ENCODE measurements at places on chromosomes 3 and 15.

- no peak overlapping the region for H3K4me3 ChIP-seq
- no peak overlapping the region for H3K27ac ChIP-seq
- H3K36me3 ChIP-seq = peaks cover 23% of the 10 kb centered on the region
Measured at GRCh38 chr15:68775671-68776476, 44.8 kb downstream of the ANP32A start.

- DNase-seq = no peak
- H3K4me3 ChIP-seq = no peak overlapping the region
- no peaks in the 10 kb centered on the region for H3K4me1 ChIP-seq
- no peaks in the 10 kb centered on the region for H3K36me3 ChIP-seq
- no peak overlapping the region for H3K27ac ChIP-seq
Measured at GRCh38 chr3:182508919-182509711, 284.2 kb upstream of the ATP11B start.

- no peak for DNase-seq
- H3K36me3 ChIP-seq = no peaks in the 10 kb centered on the region
- H3K4me1 ChIP-seq = no peaks in the 10 kb centered on the region
- no peak overlapping the region for H3K4me3 ChIP-seq
- H3K27ac ChIP-seq = no peak overlapping the region
Measured at GRCh38 chr3:79869461-79870312, 101.9 kb upstream of the ROBO1 start.

- no peak for DNase-seq
- no peak overlapping the region for H3K27ac ChIP-seq
- no peaks in the 10 kb centered on the region for H3K27me3 ChIP-seq
- no peak overlapping the region for H3K4me3 ChIP-seq
- peaks cover 7% of the 10 kb centered on the region for H3K4me1 ChIP-seq
Measured at GRCh38 chr3:187832202-187832601, 86.9 kb upstream of the BCL6 start.

DNA sequence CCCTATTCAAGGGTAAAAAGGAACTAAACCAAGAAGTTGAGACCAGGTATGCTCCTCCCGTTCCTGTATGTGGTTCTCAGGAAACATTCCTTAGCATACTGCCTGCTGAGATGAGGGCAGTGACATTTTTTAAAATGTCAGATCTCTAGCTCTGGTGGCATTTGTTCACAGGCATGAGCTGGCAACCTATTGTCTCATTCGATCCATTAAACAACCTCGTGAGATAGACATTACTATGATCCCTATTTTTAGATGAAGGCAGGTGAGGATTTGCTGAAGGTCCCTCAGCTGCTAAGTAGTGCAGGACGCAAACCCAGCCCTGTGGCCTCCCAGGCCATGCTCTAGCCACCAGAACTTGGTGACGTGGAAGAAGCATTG is 74.9 kb downstream of the SIDT1 start:
- no peak overlapping the region for H3K27ac ChIP-seq
- H3K4me3 ChIP-seq = no peak overlapping the region
- no peak for DNase-seq
- no peaks in the 10 kb centered on the region for H3K27me3 ChIP-seq
- H3K4me1 ChIP-seq = peaks cover 21% of the 10 kb centered on the region
- H3K36me3 ChIP-seq = peaks cover 71% of the 10 kb centered on the region

- H3K4me1 ChIP-seq = no peaks in the 10 kb centered on the region
- H3K4me3 ChIP-seq = no peak overlapping the region
- H3K27ac ChIP-seq = no peak overlapping the region
- no peaks in the 10 kb centered on the region for H3K36me3 ChIP-seq
Measured at GRCh38 chr3:37586280-37586679, 275.4 kb upstream of the CTDSPL start.

DNA sequence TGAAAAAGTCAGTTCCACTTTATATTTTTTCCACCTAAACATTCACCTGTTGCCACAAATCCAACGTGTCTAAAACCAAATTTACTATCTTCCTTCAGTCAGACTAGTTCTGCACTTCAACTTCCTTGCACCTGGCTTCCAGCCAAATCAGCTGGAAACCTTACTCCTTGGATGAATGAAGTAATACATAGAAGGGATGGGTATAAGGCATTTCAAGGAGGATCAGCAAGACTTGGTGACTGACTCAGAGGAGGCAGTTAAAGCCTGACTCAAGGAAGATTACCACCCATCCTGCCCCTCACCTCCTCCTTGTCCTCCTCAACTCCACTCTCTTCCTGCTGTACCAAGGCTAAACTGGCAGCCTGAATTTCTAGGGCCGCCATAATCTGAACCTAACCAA is 37.1 kb downstream of the QTRT2 start:
- no peaks in the 10 kb centered on the region for H3K27me3 ChIP-seq
- H3K27ac ChIP-seq = no peak overlapping the region
- H3K4me3 ChIP-seq = no peak overlapping the region
- no peaks in the 10 kb centered on the region for H3K36me3 ChIP-seq
- DNase-seq = no peak

DNA sequence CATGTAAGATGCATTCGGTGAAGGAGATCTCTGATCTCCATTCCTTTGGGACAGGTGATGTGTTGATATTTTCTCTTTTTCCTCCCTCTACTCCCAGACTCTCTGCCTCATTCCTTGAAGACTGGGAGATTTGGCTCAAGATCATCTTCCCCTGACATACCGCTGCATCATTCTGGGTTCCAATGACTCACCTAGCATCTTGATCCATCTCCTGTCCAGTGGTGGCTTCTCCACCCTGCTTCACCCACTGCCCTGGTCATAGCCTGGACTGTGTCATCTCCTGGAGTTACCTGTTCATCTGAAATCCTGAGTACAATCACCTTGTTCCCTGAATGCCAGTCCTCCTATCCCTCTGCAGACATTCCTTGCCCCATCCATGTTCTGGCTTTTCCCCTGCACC is 57.4 kb upstream of the TRAK1 start:
- H3K4me1 ChIP-seq = no peaks in the 10 kb centered on the region
- H3K36me3 ChIP-seq = peaks cover 16% of the 10 kb centered on the region
- no peak for DNase-seq
- H3K27me3 ChIP-seq = no peaks in the 10 kb centered on the region
- no peak overlapping the region for H3K27ac ChIP-seq

DNA sequence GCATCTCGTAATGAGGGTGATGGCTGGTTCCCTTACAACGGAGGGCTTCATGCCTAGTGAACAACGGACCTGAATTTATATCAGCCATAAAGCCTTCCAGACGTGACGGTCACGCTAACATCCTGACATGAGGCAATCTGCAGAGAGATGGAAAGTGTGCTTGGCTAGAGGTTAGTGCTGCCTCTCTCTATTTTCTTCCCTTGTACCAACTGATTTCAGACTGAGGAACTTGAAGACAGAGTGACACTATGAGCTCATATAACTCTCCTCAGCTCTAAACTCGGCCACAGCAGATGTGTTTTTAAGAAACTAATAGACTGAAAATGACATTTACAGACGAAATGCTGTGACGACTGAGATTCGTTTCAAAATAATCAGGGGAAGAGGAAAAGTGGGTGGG is 122.4 kb downstream of the XXYLT1 start:
- peak overlapping the region; percentile 49 for H3K4me3 ChIP-seq
- H3K27me3 ChIP-seq = no peaks in the 10 kb centered on the region
- no peaks in the 10 kb centered on the region for H3K36me3 ChIP-seq
- H3K27ac ChIP-seq = no peak overlapping the region
- H3K4me1 ChIP-seq = peaks cover 30% of the 10 kb centered on the region
- no peak for DNase-seq

DNA sequence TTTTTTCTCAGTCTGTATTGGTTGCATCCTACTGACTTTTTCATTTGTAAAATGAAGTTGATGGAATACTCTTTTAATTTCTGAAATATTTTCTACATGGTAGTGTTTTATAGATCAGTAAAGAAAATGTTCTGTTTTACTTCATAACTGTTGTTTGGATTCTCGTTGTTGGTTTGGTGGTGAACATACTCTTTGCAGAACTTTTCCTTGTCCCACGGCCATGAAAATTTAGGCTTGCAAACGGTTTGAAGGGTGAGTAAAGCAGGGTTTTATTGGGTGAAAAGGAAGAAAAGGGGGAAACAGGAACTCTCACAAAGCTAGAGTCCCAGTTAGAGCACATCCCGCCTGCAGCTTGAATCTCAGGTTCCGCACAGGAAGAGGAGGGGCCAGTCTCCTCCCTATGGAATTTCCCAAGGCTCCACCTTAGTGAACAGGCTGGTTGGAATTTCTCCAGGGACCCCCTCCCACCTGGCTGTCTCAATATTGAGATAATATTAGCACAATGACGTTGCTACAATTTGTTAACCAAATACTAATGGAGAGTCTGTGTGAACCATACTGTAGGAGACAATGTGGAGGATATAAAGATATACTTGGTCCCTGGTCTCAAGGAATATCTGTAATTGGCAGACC is 5.6 kb downstream of the PDCD6IP start:
- no peak overlapping the region for H3K27ac ChIP-seq
- no peak for DNase-seq
- peaks cover 49% of the 10 kb centered on the region for H3K4me1 ChIP-seq
- peaks cover 10% of the 10 kb centered on the region for H3K36me3 ChIP-seq
- no peaks in the 10 kb centered on the region for H3K27me3 ChIP-seq
- H3K4me3 ChIP-seq = no peak overlapping the region

DNA sequence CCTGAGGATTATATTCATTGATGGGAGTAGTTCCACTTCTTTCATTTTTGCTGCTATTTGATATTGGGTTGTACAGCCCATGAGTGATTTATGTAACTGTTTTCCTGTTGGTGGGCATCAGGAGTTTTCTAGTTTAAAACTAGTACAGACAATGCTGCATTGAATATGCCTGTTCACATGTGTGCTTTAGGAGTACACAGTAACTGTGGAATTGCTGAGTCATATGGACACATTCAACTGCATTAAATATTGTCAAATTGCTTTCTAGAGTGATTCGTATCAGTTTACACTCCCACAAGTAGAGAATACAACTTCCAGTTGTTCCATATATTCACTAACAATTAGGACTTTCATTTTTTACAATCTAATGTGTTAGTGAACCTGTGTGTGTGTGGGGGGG is 59.8 kb upstream of the THSD4 start:
- no peaks in the 10 kb centered on the region for H3K4me1 ChIP-seq
- DNase-seq = no peak
- peaks cover 4% of the 10 kb centered on the region for H3K27me3 ChIP-seq
- H3K27ac ChIP-seq = no peak overlapping the region

GRCh38 chr3:85355572-85355971 is 396.8 kb downstream of the CADM2 start:
- DNase-seq = no peak
- no peaks in the 10 kb centered on the region for H3K4me1 ChIP-seq
- no peak overlapping the region for H3K4me3 ChIP-seq
- no peak overlapping the region for H3K27ac ChIP-seq

- no peak overlapping the region for H3K27ac ChIP-seq
- H3K27me3 ChIP-seq = no peaks in the 10 kb centered on the region
- H3K4me3 ChIP-seq = no peak overlapping the region
- H3K36me3 ChIP-seq = no peaks in the 10 kb centered on the region
- no peak for DNase-seq
- no peaks in the 10 kb centered on the region for H3K4me1 ChIP-seq
Measured at GRCh38 chr3:34277110-34277509, 478.7 kb downstream of the PDCD6IP start.

DNA sequence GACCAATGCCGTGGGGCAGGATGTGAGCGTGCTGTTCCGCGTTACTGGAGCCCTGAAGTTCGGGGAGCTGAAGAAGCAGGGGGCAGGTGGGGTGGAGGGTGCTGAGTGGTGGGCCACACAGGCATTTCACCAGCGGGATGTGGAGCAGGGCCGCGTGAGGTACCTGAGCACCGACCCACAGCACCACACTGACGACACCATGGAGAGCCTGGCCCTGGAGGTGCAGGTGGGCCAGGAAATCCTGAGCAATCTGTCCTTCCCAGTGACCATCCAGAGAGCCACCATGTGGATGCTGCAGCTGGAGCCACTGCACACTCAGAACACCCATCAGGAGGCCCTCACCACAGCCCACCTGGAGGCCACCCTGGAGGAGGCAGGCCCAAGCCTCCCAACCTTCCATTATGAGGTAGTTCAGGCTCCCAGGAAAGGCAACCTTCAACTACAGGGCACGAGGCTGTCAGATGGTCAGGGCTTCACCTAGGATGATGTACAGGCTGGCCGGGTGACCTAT is 179.6 kb downstream of the TBC1D2B start:
- no peak overlapping the region for H3K4me3 ChIP-seq
- no peak for DNase-seq
- no peaks in the 10 kb centered on the region for H3K4me1 ChIP-seq
- H3K36me3 ChIP-seq = no peaks in the 10 kb centered on the region
- H3K27ac ChIP-seq = no peak overlapping the region

DNA sequence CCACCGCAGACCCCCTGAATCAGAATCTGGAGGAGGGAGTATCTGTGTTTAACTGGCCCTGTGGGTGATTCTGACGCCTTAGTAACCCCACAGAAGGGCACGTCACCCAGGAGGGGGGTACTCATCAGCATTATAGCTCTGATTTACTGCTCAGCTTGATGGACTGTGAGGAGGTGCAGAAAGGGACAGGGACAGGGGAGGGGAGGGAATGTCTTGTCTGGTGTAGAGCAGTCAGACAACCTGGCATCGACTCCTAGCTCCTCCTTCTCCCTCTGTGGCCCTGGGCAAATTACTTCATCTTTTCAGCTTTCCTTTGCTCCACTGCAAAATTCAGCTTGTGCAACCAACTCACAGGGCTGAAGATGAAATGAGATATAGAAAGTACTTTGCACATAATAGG is 42.3 kb upstream of the GLCE start:
- H3K36me3 ChIP-seq = no peaks in the 10 kb centered on the region
- no peak for DNase-seq
- peaks cover 10% of the 10 kb centered on the region for H3K27me3 ChIP-seq

GRCh38 chr3:178558637-178559036 is 22.4 kb downstream of the KCNMB2 start:
- H3K27ac ChIP-seq = no peak overlapping the region
- DNase-seq = no peak
- H3K27me3 ChIP-seq = no peaks in the 10 kb centered on the region
- H3K4me3 ChIP-seq = no peak overlapping the region
- no peaks in the 10 kb centered on the region for H3K4me1 ChIP-seq

GRCh38 chr3:102059145-102059943 is 210.0 kb downstream of the NFKBIZ start:
- H3K4me1 ChIP-seq = peaks cover 32% of the 10 kb centered on the region
- DNase-seq = no peak
- H3K36me3 ChIP-seq = no peaks in the 10 kb centered on the region

- H3K36me3 ChIP-seq = no peaks in the 10 kb centered on the region
- H3K27ac ChIP-seq = no peak overlapping the region
- no peak overlapping the region for H3K4me3 ChIP-seq
- H3K4me1 ChIP-seq = no peaks in the 10 kb centered on the region
- DNase-seq = no peak
Measured at GRCh38 chr3:35678643-35679161, 39.4 kb downstream of the ARPP21 start.

- H3K27ac ChIP-seq = no peak overlapping the region
- peaks cover 36% of the 10 kb centered on the region for H3K27me3 ChIP-seq
- H3K4me1 ChIP-seq = no peaks in the 10 kb centered on the region
- H3K4me3 ChIP-seq = no peak overlapping the region
- H3K36me3 ChIP-seq = no peaks in the 10 kb centered on the region
Measured at GRCh38 chr3:124552224-124552623, 178.0 kb upstream of the UMPS start.

GRCh38 chr15:90873488-90873997 is 5.2 kb downstream of the FURIN start:
- peak overlapping the region; percentile 61 for H3K4me3 ChIP-seq
- H3K36me3 ChIP-seq = peaks cover 30% of the 10 kb centered on the region
- DNase-seq = no peak
- H3K27me3 ChIP-seq = no peaks in the 10 kb centered on the region
- H3K27ac ChIP-seq = no peak overlapping the region

- H3K4me3 ChIP-seq = no peak overlapping the region
- no peak for DNase-seq
- H3K27me3 ChIP-seq = no peaks in the 10 kb centered on the region
- H3K27ac ChIP-seq = no peak overlapping the region
Measured at GRCh38 chr3:12138044-12138443, 20.7 kb downstream of the TIMP4 start.

GRCh38 chr15:31867536-31868442 is 162.5 kb upstream of the CHRNA7 start:
- no peak overlapping the region for H3K4me3 ChIP-seq
- H3K27ac ChIP-seq = no peak overlapping the region
- peak; percentile 68 for DNase-seq
- H3K4me1 ChIP-seq = peaks cover 14% of the 10 kb centered on the region

Data from CD4-positive, alpha-beta T cell (primary cell).